NCI-H2081 (cell line): ENCODE measurements at places on chromosomes 13 and 19.

- no peak for DNase-seq
Measured at GRCh38 chr13:95335667-95336066, 34.4 kb upstream of the ABCC4 start.

DNA sequence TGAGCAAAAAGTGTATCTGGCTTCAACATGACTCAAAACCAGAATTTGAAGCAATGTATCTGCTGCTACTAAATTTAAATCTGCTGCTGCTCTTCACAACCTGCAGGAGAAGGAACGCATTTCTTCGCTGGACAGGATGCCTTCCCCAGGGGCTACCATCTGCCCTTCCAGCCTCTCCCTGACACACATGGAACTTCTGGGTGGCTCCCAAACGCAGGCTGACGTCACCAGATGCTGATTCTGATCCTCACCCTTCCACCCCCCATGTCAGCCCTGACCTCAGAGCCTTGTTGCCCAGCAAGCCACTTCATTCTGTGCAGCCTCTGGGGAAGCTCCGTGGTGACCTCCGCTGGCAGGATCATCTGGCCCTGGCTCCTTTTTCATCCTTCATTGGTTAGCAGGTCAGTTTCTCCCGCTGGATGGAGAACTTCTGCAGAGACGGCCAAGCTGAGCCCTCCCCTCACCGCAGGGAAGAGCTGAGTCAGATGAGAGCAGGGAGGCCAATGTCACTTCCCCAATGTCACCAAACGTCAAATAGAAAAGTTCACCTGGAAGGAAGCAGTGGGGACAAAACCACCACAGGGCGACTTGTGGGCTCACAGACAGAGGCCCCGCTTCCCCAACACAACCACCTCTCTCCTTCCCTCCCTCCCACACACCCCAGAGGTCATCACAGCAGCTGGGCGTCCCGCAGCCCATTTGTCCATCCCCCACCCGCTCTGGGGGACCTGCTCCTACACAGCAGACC lies 14.0 kb upstream of the RAB20 start:
- no peak for DNase-seq

DNA sequence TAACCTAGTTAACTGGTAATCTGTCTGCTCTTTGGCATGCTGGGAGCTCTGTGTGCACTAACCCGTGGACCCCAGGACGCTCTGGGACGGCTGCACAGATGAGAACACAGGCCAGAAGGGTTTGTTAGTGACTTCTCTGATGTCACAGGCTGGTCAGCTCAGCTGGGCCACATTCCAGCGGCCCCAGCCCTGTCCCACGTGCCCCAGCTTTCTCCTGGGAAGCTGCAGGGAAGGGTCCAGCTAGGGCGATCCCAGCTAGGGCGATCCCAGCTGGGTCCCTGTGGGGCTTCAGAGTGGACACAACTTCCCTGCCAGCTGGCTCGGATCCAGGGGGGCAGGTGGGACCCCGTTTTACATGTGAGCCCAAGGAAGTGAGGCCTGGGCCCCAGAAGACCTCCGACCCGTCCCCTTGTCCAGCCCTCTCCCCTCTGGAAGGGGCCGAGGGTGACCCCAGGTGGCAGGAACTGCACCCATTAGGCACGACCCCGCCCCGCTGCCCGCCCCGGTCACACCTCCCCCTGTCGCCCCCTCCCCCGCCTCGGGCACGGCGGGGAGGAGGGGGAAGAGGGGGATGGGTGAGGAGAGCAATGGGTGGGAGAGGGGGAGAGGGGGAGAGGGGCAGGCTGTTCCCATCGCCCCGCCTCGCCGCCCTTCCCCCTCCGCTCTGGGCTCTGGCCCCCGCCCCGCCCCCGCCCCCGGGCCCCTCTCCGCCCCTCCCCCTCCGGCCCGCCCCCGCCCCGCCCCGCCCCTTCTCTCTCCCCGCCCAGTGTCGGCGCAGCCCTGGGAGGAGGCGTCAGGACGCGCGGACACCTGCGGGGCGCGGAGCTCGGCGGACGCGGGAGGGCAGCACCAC lies 75.2 kb upstream of the MCF2L start:
- DNase-seq, result peak; percentile 85

DNA sequence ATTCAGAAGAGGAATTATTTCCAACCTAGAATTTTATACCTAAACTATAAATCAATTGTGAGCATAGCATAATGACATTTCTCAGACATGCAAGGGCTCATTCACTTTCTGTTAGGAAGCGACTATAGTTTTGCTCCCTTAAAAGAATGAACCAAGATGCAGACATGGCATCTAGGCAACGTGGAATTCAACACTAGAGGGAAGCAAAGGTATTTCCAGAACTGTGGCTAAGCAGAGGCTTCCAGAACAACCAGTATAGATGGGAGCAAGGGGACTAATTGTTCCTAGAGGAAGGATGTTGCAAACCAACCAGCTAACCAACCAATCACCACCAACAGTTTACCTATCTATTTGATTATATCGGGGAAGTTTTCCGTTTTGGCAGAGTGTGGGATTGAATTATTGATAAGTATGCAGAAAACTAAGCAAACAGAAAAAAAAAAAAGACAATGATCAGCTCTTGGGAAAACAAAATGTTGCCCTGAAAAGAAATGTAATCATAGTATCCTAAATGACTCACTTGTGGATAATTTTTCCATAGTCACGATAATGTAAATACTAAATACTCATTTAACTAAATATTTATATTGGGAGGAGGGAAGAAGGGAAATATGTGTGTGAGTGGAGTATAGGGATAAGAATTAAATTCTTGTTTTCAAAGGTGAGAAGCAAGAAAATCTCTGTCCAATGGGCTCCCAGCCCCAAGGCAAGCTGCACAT lies 21.1 kb downstream of the ARL11 start:
- DNase-seq, result no peak

DNA sequence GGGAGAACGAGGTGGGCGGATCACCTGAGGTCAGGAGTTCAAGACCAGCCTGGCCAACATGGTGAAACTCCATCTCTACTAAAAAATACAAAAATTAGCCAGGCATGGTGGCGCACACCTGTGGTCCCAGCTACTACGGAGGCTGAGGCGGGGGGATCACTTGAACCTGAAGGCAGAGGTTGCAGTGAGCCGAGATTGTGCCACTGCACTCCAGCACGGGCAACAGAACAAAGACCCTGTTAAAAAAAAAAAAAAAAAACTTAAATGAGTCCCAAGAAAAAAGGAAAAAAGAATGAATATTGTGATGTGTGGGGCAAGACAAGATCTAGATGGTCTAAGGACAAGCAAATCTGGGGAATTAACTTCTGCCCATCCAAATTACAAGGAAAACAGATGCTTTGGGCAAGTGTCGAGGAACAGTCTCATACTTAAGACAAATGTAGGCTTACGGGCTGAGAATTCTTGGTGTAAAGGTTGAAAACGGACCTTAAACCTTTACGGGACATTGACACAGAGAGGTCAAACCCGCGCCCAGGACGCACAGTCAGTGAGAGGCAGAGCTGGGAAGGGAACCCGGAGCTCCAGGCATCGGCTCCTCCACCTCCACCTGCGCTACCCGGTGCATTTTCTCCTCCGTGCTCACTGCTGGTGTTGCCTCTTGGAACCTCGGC lies 656 bp upstream of the ZNF324 start:
- DNase-seq, result no peak

- DNase-seq, result no peak
Measured at GRCh38 chr13:112835344-112835743, 133.7 kb upstream of the MCF2L start.

GRCh38 chr19:58317476-58318072 lies 9.2 kb upstream of the ZSCAN22 start:
- DNase-seq, result no peak

DNA sequence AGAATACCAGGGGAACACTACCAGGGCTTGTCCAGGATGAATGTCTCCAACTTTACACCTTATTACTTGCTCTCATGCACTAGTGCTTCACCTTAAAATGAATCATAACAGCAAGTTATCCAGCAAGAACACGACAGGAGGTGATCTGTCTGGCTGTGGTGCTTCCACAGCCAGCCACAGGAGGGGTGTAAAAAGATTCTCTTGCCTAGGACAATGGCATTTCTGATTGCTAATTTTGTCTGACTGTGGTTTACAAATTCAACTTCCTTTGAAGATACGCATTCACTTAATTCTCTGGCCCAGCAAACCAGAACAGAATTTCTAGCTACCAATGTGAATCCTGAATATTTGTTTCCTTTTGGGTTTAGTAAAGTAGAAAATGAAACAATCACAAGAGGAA lies 23.1 kb upstream of the COG3 start:
- DNase-seq, result no peak

DNA sequence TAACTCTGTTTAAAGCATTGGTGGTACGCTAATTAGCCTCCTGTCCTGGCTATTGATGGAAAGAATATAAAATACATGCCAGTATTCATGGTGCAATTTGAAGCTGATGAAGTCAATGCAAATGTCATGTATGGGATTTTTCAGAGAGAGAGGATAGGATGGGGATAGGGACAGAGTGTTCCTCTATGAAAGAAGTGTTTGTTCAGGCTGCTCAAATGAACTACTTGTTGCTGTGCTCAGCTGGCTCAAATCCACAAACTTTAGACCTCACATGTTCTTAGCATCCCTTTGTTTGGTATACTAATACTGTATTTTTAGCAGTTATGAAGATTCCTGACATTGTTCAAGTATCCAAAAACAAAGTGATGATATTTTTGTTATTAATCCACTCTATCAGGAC lies 116.5 kb downstream of the SLITRK1 start:
- DNase-seq, result no peak

DNA sequence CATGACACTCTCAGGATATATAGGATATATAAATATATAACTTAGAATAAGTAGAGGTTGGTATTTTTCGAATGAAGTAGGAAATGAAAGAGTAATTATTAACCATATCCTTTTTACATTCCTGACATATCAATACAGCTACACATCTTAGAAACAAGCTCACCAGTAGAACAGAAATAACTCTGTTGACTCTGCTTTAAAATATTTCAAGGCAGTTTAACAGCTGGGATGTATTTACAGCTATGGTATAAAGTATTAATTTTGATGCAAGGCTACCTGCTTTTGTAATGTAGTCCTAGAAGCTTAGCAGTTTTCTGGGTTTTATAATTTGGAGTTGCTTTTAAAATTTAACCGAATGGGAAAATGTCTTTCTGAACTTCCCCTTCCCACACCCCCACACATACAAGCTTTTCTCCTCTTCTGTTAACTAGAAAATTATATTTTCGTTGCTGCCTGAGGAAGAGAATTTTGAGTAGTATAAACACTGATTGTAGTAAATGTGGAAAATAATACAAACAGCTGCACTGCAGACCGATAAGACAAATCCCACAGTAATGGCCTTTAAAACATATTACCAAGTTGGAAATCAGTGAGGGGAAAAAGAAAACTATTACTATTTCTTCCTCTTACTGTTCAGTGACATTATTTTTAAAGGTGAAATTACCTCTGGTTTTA lies 147.7 kb downstream of the GGACT start:
- DNase-seq, result no peak

DNA sequence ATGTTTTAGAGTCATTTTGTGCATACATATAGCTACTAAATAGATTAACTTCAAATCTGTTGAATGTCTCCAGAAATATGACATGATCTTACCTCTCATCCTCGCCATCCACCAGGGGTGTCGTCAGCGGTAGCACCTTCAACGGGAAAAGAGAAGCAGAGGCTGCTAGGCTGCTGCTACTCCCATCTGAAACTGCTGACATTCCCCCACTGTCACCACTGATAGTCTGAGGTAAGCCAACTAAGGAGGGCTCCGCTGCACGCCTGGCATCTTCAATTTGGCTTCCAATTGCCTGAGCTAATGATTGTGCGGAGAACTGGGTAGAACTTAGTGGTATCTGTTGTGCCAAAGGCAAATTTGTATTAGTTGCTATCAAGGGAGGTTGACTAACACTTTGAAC lies 3.1 kb downstream of the TSC22D1 start:
- no peak for DNase-seq

DNA sequence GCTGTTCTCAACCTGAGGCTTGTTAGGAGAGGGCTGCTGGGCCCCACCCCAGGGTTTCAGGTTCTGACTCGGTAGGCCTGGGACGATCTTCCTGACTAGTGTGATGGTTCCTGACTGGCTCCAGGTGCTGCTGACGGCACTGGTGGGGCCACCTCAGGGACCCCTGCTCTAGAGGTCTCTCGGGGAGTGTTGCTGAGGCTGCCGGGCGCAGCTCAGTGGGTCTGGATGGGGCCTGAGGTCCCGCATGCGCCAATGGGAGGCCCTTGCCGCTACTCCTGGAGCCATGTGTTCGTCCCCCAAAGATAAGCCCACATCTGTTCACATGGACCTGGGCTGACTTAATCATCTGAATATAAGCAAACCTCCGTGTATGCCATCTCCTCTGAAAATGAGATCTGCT lies 133.0 kb downstream of the ATP11A start:
- DNase-seq, result no peak

- DNase-seq, result peak; percentile 6
Measured at GRCh38 chr13:72565893-72566292, 161.5 kb downstream of the MZT1 start.

- DNase-seq, result no peak
Measured at GRCh38 chr13:62721893-62722292, 1306.2 kb upstream of the PCDH20 start.

DNA sequence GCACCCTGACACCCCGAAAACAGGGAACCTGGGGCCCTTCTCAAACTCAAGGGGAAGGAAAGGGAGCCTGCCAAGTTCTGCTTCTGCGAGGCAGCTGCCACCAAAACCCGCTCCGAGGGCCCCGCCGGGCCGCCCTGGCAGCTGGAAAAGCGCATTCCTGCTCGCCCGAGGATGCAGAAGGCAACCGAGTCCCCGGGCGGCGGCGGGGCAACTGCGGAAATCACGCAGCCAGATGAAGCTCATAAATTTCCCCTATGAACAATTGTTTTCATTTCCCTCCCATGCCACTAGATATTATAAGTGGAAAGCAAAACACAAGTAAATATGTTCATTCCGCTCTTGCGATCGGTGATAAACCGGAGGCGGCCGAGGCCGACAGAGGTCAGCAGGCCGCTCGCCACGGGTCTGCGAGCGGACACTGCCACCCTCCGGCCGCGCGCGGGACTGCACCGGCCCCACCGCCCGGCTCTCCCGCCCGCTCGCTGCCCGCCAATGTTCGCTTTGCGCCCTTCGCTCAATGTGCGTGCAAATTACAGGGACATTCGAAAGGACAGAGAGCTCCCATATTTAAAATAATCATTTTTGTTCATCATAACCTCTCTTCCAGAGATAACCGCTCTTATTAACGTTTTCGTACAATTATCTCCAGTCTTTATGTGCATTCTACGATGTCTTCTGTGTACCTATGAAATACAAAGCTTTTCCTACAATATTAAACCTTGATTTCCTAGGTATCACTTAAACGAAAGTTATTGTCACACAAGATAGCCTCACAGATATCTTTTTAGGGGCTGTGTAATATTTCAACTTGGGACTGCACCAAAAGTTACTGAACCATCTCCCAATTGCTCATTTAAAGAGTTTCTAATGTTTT lies 120.8 kb upstream of the ZNF507 start:
- no peak for DNase-seq
